ENCODE measurements at places on chromosomes 12 and 14.

DNA sequence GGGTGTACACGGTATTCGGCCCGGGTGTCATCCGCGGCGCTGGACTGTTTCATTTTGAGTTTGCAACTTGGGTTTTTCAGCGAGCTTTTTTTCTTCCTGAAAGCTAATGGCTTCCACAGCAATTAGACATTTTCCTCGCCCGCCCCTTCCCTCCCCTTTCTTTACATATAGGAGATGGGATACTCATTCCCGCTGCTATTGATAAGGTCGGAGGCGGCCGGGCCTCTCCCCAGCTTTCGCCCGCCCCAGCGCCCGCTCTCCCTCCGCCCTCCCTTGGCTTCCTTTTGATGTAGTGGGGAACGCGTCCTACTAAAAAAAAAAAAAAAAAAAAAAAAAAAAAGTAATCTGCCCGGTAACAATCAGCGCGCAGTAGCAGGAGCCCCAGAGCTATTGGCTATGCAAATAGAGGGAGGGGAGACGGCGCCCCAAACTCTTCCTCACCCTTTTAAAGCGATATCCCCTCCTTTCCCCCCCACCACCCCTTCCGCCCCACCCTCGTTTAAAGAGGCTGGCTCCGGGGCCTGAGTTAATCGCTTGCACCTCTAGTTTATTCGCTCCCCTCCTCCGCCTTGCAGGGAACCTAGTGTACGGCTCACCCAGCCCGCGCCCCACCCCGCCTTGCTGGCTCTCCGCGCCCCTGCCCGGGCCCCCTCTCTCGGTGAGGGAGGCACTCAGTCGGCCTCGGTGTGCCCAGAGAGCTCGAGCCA, 1.7 kb upstream of the CCND2 start:
- peak; percentile 85 for DNase-seq

GRCh38 chr14:92513204-92513965, at the start of gene RIN3:
Gene RIN3 (plus strand): TSS chr14:92513781. CDS start chr14:92513933, 152 bp downstream.
- DNase-seq, result peak; percentile 16

DNA sequence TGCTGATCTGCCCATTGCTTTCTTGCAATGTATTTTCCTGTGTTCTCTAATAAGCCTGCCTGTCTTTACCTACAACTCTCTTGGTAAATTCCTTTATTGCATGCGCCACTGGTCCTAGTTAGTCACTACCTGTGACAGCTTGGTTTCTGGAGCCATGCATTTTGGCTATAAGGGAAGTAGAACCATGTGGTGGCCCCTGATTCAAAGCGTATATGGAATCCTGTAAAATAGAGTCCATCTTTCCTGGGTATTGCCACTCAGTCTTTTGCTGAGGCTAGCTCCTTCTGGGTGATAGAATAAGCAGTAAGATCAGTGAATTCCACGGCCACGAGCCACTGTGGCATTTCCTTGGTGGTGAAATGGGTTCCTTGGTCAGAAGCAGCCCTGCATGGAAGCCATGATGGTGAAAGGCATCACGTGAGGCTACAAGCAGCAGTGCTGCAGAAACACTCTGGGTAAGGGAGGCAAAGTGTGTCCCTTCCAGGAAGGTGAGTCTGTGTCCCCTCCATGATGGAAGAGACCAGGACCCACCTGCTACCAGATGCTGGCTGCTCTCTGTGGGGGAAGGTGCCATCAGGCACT, 19.6 kb downstream of the TNFAIP2 start:
- no peak for DNase-seq

DNA sequence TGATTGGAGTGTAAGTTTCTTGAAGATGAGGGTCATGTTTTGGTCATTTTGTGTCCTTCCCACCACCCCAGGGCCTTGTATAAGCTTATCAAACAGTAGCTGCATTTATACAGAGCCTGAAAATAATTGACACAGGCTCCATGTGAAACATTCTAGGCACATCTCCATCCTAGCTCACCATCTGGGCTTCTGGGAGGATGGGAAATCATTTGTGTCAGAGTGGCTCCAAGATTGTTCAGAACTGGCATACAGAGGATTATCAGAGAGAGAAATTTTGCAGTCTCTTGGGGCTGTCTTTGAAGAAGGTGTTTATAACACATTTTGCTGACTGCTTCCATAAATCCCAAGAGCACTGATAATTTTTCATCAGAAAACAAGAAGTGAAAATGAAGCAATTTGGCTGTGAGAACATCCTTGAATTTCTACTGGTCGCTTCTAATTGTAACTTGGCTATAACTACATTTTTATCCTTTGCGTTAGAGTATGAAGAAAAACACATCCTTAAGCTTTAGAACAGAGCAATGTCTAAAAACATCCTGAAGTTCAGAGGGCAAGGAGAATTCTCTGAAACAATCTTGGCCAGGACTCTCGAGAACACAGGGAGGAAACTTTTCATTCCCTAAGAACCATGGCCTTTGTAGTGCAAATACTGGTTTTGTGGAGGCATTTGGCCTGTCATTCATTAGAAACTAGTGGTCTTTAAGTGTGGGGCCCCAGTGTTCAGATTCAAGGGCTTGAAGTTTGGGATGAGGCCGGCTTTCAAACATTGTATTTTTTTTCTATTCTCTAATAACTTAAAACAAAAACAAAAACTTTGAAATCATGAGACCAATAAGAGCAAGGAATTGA, 151.1 kb downstream of the DACT1 start:
- no peak for DNase-seq

DNA sequence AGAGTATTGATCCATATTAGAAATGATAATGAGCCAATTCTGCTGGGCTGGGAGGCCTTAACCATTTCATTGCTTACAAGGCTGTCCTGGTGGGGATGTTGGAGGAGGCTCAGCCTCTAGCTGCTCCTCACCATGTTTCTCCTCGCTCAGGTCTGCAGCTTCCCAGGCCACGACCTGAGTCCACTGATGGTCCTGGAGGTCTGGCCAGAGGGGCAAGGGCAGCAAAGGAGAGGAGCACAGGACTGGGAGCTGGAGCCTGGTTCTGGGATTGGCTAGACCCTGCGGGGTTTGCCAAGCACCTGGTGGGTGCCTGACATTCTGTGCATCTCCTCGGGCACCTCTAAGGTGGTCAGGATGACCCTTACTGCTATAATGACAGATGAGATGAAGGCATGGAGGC, 92.6 kb downstream of the KIF26A start:
- no peak for DNase-seq

- no peak for DNase-seq
These were observed 66.2 kb downstream of the NTF3 start for GRCh38 chr12:5498076-5498475.

DNA sequence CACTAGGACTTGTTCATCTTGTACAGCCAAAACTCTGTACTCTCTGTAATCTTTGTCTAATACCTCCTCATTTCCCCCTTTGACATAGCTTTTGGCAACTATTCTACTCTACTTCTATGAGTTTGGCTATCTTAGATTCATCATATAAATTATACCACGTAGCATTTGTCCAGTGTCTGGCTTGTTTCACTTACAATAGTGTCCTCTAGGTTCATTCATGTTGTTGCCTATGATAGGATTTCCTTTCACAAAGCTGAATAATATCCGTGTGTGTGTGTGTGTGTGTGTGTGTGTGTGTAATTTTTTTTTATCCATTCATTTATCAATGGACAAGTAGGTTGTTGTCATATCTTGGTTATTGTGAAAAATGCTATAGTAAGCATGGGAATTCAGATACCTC, 209.5 kb downstream of the KCNC2 start:
- no peak for DNase-seq

GRCh38 chr12:113826805-113827538, 139.2 kb downstream of the RBM19 start:
- DNase-seq, result no peak

GRCh38 chr12:52364061-52364460, 3.2 kb downstream of the KRT85 start:
- DNase-seq, result no peak

- DNase-seq, result no peak
These were observed 284.3 kb upstream of the SYT1 start for GRCh38 chr12:78580296-78580695.

DNA sequence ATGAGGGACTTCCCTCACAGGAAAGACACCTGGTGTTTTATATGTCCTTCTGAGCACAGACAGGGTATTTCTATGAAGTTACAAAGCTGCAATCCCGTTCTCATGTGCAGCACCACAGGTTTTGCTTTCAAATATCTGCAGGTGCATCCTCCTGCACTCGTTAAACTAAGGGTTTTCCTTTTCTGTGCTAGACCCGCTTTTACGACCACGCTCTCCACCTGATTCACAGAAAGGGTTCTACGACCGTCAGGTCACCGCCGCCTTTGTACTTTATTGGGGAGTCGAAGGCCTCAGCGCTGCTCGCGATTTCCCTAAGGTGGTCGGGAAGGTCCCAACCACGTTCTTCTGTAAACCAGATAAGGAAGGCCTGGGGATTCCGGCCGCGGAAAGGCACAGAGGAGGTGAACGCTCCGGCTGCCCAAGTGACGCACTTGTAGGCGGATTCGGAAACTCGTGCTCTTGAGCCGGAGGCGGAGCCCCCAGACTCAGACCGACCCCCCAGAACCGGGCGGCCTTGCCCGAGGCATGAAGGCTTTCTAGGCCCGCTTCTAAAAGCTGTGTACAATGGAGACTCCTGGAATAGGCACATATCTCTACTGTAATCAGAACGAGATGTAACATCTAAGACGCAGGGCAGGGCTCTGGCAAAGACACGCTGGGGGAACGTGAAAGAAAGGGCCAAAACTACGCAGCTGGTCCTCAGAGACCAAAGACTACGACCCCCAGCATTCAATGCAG, 995 bp upstream of the HSP90B1 start:
- peak; percentile 76 for DNase-seq

DNA sequence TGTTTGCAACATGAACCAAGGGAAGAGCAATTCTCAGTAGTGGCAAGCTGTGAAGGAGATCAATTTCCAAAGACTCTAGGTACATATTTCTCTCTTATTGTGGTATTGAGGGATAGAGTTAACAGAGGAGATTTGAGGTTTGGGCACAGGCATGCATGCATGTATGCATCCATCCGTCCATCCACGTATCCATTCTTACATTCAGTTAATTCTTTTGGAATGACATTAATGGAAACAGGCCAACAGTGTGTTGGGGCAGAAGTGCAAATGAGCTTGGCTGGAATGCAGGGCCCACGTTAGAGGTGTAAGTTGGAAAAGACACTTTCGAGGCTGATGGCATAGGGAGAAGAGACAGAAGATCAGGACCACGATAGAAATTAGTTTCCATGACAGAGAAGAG, 216.9 kb upstream of the PELI2 start:
- DNase-seq, result no peak

- DNase-seq, result no peak
These were observed 8.3 kb upstream of the RNASE4 start for GRCh38 chr14:20676072-20676471.

DNA sequence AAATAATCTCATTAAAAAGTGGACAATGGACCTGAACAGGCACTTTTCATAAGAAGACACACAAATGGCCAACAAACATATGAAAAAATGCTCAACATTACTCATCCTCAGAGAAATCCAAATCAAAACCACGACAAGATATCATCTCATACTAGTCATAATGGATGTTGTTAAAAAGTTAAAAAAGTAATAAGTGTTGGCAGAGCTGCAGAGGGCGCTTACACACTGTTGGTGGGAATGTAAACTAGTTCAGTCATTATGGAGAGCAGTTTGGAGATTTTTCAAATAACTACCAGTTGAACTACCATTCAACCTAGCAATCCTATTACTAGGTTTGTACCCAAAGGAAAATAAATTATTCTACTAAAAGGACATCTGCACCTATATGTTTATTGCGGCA, 47.2 kb downstream of the FOXG1 start:
- no peak for DNase-seq

DNA sequence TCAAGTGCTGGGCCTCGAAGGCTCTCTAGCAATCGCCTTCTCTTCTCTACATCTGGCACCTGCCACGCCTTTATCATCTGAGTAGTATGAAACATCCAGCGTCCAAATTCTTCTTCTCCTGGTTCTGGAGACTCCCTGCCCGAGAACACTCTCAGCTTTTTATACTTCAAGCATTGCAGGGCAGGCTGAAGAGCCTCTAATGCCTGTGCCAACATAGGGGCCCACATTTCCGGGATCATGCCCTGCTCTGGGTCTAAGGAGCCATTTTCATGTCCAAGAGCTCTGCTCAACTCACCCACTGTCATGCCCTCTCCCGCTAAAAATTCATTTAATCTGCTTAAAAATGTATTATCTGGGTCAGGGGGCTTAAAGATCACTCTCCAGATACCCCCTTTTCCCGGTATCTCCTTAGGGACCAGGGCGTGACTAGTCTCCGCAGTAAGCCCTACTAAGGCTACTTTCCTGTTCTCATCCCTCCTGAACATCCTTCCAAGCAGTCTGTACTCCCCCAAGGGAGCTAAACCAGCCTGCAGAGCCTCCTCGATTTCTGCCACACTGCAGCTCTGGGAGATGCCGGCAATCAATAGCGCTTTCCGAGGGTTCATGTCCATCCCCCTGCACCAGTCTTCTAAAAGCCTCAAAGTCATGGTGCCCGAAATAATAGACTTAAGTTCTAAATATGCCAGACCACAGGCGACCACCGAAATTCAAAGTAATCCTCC, 940 bp downstream of the MOAP1 start:
- no peak for DNase-seq

DNA sequence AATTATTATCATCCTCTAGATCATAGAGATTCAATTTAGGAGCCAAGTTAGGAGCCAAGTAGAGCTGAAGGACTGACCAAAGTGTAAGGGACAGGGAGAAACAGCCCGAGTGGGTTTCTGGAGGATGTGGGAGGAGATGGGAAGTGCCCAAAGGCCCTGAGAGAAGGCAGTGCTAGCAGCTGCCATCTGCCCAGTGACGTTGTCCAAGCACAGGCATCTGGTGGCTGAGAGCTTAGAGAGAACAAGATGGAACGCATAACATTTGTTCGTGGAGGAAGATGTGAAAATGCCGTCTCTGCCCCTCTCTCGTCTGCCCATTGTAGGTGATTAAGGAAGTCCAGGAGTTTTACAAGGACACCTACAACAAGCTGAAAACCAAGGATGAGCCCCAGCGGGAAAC, 34.7 kb downstream of the CD9 start:
- DNase-seq, result no peak

GRCh38 chr14:30995689-30996088, 29.8 kb upstream of the AP4S1 start:
- DNase-seq, result no peak

GRCh38 chr12:69071091-69071370, 138.1 kb upstream of the CPM start:
- no peak for DNase-seq

DNA sequence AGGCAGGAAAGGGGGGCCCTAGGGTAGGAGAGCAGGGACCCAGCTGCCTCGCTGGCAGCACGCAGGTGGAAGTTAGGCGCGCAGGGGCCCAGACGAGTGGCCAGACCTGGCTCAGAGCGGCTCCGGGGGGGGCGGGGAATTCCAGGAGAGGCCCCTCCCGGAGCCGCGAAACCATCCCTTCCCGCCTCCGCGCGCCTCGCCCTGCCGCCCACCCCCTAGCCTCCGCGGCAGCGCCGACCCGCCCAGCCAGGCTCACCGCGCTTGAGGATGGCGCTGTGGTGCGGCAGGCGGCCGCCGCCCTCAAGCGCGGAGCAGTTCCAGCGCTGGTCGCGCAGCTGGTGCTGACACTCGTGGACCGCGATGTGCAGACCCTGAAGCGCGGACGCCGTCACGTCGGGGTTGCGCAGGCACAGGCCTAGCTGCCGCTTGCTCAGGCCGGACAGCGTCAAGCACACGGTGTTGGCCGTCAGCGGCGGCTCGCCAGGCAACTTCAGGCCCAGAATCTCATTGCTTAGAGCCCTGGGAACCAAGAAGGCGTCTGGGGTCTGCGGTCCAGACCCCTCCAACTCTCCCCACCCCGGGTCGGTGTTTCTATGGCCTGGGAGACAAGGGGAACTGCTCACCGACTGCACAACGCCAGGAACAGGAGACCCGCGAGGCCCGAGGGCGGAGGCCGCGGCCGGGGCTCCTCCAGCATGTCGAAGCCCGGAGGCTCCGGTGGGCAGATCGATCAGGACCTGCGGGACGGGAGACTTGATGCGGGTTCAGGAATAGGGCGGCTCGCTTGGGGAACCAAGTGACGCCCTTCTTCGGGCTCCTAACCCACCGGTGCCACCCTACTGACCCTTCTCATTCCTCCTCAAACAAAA, 1.5 kb downstream of the WNT10B start:
- DNase-seq, result peak; percentile 34
